ENCODE measurements at places on chromosomes 4 and X.

DNA sequence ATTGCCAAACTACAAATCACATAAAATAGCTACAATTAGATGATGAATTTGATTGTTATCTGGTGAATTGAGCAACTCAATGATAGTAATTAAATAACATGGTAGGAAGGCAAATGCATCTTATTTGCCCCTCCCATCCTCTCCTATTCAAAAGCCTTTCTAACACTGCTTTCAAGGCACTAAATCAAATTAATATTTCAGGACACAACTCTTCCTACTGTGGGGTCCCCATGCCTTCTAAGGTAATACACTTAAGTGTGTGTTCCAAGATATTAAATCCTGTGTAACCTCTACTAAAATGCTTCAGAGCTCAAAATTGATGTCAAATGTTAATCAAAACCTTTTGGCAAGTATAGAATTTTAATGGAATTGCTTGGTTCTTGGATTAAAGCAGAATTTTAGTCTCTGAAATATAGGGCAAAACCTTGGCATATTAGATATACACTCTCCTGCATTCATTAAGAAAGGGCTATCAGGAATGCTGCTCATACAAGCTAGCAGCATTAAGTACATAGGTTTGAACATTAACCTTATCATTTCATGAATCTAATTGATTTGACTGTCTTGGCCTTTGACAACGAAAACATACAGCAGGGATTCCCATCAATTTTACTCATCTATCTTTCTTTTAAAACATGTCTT is 371.8 kb upstream of the GALNTL6 start:
- DNase-seq, result no peak

- no peak for DNase-seq
These were observed 165.1 kb downstream of the TSPAN5 start for GRCh38 chr4:98493296-98493695.

DNA sequence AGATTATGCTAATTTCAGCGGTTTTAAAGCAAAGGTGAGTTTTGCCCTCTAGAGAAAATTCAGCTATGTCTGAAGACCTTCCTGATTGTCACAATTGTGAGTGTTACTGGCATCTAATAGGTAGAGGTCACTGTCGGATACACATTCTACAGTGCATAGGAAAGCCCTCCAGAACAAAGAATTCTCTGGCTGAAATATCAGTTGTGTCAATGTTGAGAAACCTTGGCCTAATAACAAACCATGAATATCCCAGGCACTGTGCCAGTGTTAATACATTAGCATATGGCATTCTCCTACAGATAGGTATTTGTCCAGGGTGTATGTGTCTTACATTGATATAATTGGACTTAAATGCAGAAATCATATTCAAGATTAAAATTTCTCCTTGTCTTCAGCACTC is 294.3 kb downstream of the FSTL5 start:
- no peak for DNase-seq

DNA sequence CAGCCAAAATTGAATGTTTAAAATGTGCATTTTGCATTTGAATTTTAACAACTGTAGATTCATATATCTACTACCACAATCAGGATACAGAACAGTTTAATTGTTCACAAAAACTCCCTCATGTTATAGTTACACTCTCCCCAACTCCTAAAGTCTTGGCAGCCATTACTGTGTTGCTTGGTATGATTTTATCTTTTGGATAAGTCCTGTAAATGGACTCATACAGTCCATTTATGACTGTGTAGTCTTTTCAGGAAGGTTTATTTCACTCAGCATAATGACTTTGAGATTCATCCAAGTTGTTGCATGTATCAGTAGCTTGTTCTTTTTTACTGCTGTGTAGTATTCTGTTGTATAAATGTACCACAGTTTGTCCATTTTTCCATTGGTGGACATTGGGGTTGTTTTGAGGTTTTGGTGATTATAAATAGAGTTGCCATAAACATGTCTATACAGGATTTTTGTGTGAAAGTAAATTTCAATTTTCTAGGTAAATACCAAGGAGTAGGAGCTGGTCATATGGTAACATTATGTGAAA is 9.9 kb downstream of the FAM193A start:
- DNase-seq, result no peak

- DNase-seq, result no peak
These were observed 5.2 kb upstream of the F11 start for GRCh38 chr4:186260504-186261448.

GRCh38 chrX:4094926-4095325 is 381.5 kb upstream of the PRKX start:
- no peak for DNase-seq

GRCh38 chrX:72367516-72367915 is 61.8 kb upstream of the CITED1 start:
- no peak for DNase-seq

DNA sequence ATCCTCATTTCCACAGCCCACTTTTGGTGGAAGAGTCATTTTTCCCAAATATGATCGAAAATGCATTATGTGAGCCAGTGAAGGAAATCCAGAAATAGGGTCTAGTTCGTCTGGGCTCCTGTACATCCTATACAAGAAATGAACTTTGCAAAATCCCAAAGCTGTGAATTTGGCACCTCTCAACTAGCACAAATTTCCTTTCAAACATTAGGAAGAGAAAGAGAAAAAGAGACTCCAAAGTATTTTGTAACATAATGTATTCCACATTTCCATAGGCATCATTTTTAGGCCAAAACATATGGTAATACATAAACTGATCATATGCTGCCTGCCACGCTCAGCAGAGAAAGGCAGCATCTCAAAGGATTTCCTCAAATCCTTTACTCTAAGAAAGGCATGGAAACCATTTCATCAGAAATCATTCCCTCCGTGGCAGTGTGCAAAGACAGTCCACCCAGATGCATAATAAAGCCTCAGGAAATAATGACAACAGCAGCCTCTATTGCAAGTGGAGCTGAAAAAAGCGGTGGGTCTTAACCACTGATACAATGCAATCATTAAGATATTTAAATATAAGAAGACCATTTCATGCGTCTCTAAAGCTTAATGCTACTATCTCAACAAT is 56.8 kb downstream of the ANOS1 start:
- DNase-seq, result no peak

DNA sequence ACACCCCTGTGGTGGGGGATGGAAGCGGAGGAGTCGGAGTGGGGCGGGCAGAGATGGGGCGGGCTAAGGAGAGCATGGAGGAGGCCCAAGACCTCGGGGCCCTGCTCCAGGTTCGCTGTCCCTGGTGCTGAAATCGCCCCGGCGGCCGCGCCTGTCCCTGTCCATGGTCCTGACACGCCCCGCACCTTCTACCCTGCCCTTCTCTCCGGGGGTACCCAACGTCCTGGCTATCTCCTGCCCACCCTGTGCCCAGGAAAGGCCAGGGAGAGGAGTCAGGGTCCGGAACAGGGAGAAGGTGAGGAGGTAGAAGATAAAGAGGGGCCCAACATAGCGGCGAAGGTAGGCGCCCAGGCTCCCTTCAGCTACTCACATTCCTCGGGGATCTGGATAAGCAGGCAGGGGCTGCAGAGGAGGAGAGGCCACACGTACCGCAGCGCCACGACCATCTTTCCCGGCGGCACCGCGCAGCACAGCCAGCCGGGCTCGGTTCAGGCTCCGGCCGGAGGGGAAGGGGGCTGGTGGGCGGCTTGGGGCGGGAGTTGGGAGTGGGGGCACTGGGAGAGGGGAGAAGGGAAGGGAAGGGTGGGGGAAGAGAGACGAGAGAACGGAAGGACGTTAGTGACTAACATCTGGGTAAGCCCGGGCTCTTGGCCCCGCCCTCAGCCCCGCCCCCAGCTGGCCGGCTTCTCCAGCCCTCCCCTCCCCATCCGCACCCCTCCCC is 10.4 kb downstream of the L1CAM start:
- DNase-seq, result no peak

GRCh38 chrX:134670134-134670924 is 12.1 kb upstream of the PLAC1 start:
- DNase-seq, result no peak

DNA sequence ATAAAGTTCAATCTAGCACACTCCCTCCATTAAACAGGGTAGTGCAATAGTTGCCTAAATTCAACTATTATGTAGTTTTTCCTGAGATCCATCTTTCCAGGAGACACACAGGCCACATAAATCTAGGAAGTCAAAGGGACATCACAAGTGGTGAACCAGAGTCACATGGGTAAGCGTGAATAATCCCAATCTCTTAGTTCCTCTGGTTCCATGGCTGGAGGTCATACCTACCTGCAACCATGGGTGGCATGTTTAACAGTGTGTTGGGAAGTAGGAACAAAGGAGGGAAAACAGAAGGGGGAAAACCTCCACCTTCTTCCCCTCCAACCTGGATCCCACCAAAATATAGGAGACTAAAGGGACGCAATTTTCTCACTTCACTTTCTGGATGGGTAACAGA is 2651.6 kb downstream of the ARAP2 start:
- no peak for DNase-seq

- no peak for DNase-seq
These were observed 17.5 kb downstream of the FABP2 start for GRCh38 chr4:119304431-119304830.

- DNase-seq, result no peak
These were observed 109.1 kb upstream of the TBL1X start for GRCh38 chrX:9355739-9356138.

- no peak for DNase-seq
These were observed 81.4 kb downstream of the AMELX start for GRCh38 chrX:11374570-11374969.

DNA sequence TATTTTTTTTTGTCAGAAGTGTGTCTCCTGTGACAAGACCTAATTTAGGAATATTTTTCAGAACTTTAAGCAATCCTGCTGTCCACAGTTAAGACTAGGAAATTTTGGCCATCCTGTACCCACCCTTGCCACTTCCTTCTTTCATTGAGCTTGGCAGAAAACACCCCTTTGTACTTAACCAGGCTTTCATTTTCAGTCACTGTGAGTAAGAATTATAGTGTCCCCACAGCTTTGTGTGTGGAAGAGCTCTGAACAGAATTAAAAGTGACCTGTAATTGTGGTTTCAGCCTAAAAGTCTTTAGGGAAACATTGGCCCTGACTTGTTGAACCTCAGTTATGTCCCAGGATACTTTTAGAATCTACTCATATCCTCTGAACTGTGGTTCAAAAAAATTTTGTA is 153.7 kb upstream of the BMP3 start:
- DNase-seq, result no peak

DNA sequence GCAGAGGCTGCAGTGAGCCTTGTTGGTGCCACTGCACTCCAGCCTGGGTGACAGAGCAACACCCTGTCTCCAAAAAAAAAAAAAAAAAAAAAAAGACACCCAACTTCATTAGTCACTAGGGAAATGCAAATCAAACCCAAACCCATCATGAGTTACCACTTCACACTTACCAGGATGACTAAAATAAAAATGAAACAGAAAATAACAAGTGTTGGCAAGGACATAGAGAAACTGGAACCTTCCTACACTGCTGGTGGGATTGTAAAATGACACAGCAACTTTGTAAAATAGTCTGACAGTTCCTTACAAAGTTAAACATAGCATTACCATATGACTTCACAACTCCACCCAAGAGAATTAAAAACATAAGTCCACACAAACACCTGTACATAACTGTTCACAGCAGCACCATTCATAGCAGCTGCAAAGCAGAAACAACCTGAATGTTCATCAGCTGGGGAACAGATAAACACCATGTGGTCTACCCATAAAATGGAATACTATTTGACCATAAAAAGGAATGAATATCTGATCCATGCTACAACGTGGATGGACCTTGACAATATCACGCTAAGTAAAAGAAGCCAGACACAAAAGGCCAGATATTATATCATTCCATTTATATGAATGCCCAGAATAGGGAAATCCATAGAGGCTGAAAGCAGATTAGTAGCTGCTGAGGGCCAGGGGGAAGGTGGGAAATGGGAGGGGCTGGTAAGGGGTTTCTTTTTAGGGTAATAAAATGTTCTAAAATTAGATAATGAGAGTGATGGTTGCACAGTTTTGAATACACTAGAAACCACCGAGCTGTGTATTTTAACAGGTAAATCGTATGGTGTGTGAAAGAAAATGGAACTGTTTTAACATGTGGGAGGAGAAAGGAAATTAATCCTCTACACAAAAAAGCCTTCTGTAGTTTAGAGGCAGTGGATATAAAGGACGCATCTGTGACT is 18.3 kb downstream of the CD99L2 start:
- no peak for DNase-seq

GRCh38 chr4:92519727-92520126 is 216.0 kb downstream of the GRID2 start:
- DNase-seq, result no peak

DNA sequence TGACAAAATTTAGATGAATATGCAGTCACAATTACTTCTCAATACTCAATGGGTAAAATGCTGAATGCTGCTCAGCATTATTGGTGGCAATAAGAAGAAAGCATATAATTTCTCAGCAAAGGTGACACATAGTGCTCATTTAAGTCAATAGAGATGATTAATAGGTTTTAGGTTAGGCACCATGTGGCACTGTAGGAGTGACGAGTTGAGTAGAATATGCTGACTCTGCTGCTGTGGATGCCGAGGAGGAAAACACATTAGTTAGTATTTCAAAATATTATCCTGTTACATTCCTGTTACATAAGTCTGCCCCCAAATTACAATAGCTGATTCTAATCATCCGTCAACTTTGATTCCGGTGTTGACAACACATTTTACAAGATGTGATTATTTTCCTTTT is 13.7 kb upstream of the CXCL5 start:
- DNase-seq, result no peak

- DNase-seq, result no peak
These were observed 1.3 kb downstream of the PARM1 start for GRCh38 chr4:74934016-74934831.

GRCh38 chr4:71415491-71415890 is 76.7 kb downstream of the SLC4A4 start:
- no peak for DNase-seq

GRCh38 chrX:19956306-19956705 is 34.6 kb downstream of the BCLAF3 start:
- no peak for DNase-seq

GRCh38 chrX:140433582-140433981 is 71.3 kb downstream of the SOX3 start:
- no peak for DNase-seq

GRCh38 chr4:138646383-138646782 is 369.2 kb upstream of the NOCT start:
- DNase-seq, result no peak

DNA sequence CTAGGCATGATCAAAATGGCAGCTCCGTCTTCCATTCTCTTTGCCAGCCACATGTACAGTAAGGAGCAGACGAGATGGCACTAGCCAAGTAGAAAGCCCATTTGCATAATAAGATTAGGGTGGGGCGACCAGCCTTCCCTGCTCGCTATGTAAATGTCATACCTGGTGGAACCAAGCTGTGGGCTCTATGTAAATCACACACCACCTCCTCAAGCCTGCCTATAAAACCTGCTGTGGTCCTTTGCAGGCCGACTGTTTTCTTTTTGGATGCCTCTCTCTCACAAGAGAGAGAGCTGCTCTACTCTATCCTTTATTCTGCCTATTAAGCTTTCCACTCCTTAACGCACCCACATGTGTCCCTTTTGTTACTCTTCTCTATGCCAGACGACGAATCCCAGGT is 1472.7 kb downstream of the ARAP2 start:
- DNase-seq, result no peak

DNA sequence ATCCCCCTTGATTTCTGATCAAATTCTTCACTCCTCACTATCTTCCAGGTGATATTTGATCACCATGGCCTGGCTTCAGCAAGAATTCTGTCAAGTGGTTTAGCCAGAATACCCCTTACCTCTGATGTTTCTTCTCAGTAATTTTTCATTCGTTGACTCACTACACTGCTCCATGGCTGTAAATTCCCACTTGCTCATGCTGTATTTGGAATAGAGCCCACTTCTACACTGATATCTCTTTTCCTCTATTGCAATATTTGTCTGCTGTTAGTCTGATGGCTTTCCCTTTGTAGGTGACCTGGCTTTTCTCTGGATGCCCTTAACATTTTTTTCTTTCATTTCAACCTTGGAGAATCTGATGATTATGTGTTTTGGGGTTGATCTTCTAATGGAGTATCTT is 73.9 kb upstream of the DIPK2B start:
- no peak for DNase-seq
